ENCODE measurements at places on chromosomes 7 and 10. TPM values are rescaled to one million over a fixed set of nuclear protein-coding genes. Genes with fewer than 3 reads are reported as not detected.

DNA sequence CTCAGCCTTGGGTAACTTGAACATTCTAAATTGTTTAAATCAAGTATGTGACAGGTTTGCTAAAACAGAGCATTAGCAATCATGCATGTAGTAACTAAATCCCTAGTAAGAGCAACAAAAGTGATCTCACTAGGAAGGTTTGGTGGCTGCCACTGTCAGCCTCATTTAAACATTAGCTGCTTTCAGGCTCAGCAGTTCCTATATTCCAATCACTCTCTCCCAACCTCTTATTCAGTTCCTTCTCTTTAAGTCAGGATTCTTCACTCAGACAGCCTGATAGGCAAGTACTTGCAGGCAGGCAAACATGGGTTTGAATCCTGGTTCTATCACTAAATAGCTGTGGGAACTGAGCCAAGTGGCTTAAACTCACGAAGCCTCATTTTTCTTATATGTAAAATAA, 3.6 kb downstream of the CREB3L2 start:
- DNase-seq, result no peak

- DNase-seq, result no peak
These were observed 135.6 kb downstream of the GPR85 start for GRCh38 chr7:112951070-112951469.

DNA sequence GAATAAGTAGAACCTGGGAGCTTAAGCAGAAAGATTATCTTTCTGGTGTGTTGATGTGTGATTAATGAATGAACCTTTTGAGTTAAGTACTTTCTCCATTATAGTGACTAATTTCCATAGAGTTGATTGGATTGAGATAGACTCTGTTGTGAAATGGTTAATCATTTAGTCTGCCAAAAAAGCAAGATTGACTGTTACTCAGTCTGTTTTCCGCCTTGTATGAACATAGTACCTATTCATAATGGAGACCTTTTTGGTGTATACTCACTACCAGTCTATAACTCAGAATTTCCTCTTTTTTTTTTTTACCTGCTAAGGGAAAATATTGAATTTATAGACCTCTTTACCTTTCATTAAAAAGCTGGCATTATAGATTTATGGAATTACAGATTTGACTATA, 14.4 kb upstream of the NPVF start:
- no peak for DNase-seq

DNA sequence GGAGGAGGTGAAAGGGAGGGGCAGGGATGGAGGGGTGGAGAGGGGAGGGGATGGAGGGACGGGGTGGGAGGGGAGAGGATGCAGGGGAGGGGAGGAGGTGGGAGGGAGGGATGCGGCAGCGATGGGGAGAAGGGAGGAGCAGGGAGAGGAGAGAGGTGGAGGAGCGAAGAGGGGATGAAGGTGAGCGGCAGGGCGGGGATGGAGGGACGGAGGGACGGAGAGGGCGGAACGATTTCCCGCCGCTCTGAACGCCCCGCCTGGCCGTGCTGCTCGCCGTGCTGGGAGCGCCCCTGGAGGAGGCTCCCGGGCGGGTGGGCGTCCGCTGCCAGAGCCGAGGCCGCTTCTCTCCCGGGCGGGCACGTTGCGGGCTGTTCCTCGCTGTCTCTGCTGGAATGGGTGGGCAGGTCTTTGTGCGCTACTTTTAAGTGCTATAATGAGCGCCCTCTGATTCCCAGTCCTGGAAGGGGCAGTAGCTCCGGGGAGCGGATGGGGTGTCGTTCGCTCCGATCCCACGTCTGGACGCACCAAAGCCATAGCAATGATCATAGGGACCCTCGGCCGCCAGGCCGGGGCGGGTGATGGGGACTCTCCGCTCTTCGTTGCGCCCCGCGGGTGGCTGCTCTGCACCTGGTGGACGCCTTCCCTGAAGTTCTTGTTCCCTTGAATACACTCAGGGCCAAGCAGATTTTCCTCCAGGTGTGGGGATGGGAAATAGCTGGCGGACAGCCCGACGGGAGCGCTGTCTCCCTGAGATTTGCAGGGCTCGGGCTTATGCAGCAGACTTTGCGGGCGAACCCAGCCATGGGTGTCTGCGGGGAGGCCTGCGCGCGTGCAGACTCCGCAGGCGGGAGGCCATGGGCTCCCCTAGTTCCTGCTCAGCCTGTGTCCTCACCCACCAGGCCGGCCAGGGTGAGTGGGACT, 81.1 kb upstream of the CPXM2 start:
- DNase-seq, result no peak

DNA sequence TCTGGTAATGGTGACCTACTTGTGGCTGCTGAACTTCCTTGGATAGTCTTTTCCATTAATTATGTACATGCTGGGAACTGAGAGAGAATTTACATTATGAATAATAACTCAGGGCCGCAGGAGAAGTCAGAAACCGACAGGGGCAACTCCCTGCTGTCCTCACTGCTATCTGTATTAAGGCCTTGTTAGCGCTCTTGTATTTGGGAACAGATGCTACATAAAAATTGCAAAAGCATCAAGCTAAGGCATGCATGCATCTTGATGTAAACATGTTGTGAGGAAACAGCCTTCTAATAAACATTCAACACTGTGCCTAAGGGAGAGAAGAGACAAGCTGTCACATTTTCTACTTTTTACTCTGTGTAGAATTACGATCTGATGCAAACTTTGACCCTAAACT, 158.4 kb downstream of the PARD3 start:
- DNase-seq, result no peak

DNA sequence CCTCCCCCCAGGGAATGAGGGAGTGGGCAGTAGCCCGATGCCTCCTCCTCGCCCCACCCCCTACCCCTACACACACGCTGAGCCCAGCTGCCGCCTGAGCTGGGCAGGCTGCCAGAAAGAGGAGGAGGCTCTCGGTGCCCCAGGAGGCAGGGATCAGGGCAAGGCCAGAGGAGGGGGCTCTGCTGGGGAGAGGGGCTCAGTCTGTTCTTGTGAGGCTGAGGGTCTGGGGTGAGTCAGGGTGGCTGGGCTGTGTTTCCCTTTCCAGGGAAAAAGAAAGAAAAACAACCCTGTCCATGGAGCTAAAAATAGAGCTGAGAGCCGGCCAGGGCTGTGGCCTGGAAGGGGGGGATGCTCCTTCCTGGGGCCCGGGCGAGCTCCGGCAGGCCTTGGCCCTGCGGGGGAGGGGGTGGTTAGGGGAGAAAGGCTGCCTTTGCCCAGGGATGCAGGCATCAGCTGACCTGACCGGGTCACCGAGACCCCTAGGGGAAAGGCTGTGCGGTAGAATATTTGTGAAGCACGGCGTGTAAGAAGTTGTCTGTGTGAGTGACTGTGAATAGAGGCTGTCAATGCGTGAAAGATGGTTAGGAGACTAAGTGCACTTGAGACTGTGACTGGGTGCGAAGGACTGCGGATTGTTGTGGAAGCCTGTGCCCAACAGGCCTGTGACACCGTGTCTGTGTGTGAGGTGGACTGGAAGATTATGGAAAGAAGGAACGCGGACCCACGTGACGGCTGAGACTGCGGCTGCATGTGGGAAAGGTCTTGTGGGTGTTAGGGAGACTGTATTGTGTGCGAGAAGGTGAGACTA, 1.2 kb upstream of the LZTS2 start:
- no peak for DNase-seq

GRCh38 chr7:92763636-92764423, 72.5 kb downstream of the CDK6 start:
- peak; percentile 79 for DNase-seq

- DNase-seq, result peak; percentile 25
These were observed 6.6 kb downstream of the RASGEF1A start for GRCh38 chr10:43260117-43260761.

- DNase-seq, result no peak
These were observed 111.3 kb upstream of the DNAJB12 start for GRCh38 chr10:72466018-72466417.

- no peak for DNase-seq
These were observed 2.9 kb upstream of the FGL2 start for GRCh38 chr7:77202481-77202976.

GRCh38 chr10:77978360-77978759, 51.0 kb downstream of the POLR3A start:
- DNase-seq, result no peak

GRCh38 chr7:45592230-45592991, 18.2 kb downstream of the ADCY1 start:
- DNase-seq, result no peak

DNA sequence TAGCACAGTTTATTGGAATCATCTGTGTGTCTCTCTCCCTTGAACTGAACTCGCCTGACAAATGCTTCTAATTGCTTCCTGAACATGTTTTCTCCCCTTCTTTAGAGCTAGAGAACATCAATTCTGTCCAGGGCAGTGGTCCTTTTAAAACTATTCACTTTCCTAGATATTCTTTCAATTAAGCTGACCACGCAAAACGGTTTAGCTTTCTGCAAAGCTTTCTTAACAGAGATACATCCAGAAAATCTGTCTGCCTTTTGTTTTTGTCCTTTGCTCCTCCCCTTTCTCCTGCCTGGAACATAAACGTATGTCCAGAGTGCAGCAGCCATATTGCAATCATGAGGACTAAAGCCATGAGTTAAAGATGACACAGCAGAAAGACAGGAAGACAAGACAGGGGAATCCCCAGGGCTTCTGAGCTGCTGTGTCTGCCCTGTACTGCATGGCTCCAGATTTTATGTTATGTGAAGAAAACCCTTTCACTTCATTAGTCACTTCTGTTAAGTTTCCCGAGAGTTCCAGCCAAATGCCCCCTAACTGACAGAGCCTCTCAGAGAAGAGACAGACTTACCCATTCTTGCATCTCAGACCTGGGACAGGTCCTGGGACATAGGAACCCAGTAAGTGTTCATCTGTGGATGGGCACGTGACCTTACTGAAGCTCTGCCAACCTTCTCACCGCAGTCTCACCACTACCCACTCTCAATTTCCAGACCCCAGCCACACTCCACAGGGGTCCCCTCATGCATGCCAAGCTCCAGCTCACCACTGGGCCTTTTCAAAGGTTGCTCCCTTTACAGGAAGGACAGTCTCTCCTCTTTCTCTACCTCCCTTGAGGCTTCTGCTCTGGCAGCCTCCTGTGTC, 35.0 kb upstream of the CPXM2 start:
- no peak for DNase-seq

DNA sequence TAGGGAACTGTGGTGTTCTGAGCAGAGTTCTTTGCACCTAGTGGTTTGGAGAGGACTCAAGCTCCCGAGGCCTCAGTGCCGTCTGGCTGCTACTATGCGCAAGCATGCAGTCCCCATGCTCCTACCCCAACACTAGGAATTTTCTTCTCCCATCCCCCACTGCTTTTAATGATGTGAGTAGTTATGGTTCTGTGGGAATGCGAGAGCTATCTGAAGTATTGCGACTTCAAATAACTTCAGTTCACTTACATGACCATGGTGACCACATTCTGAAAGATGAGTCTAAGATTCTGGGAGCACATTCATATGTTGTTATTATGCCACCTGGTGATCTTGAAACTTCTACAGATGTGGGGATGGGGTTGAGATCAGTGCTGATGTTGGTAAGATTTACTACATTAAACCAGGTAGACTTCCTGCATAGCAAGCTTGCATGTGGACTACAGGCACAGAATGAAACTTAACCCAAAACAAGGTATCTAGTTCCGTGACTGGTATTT, 24.6 kb downstream of the HTR5A start:
- no peak for DNase-seq

DNA sequence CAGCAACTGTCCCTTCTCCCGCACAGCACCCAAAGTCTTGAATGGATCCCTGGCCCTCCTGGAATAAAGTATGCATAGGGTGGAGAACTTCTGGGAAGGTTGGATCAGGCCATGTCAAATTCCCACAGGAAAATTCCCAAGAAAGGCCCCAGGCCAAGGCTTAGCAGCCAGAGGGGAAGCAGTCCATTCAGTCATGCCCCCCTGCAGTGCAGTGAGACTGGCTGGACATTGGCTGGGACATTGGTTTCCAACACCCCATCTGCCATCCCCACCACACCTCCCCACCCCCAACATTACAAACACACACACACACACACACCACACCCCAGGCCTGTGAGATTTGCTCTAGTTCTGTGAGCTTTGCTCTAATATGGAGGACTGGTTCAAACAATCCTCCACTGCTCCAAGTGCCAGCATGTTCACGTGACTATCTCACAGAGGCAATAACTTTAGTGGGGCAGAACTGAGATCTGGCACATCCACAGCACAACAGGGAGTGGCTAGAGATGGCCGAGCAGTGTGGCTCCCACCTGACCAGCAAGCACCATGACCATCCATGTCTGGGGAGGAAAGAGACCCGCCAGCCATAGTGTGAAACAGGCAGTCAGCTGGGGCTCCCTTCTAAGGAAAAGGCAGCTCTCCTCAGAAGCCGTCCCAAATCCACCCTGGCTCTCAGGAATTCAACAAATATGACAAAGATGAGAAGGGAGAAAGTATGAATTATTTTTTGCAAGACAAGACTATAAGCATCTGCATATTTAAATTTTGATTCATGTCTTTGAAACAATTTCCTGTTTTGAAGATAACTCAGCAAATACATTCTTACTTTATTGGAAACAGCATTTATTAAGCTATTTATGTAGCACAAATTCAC, 6.7 kb upstream of the FAM170B start:
- no peak for DNase-seq

DNA sequence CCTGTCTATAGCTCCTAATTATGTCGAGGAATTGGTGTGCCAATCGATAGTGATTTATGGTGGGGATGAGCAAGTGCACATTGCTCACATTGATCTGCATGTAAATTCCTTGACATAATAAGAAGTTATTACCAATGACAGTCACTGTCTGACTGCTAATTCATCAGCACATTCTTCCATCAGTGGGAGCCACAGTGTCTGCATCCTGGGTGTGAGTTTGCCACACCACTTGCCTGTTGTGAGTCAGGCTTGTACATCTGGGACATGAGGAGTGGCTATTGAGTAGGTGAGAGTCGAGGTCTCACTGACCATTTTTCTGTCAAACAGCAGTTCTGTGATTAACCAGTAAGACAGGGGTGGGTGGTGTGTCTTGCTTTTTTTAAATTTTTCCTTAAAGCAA, 263.4 kb downstream of the LRMDA start:
- DNase-seq, result no peak

- DNase-seq, result no peak
These were observed 114.9 kb downstream of the TRRAP start for GRCh38 chr7:98993024-98993897.

DNA sequence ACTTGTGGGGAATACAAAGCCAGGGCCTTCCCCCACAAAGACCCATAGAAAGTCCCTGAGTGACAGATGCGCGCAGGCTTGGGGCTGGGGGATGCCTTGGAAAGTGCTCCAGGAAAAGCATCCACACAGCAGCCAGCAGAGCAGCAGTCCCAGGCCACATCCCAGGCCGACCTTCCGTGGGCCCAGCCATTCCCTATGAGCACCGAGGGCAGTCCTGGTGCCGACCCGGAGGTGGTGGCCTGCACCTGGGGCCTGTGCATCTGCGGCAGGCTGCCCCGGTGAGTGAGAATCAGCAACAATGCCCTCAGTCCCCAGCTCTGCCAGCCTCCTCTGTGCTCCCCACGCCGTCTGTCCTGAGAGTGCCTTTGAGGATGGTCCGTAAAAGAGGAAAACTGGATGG, 26.4 kb downstream of the ASB13 start:
- DNase-seq, result no peak

- no peak for DNase-seq
These were observed 75.1 kb downstream of the ENTPD1 start for GRCh38 chr10:95831076-95831475.

CRTAC1 gene
- not detected for total RNA-seq

KCND2 gene
- 0.07 TPM for total RNA-seq

CNPY1 gene
- total RNA-seq, result not detected

CHST15 gene
- total RNA-seq, result 9.2 TPM

SRGN gene
- total RNA-seq, result 121 TPM

IFRD1 gene
- total RNA-seq, result 27.3 TPM

STOX1 gene
- total RNA-seq, result 1.2 TPM

OPN1SW gene
- not detected for total RNA-seq

MYL7 gene
- total RNA-seq, result not detected

Measured in epithelial cell of proximal tubule (primary cell).